ENCODE measurements at places on chromosomes 6 and 20.

DNA sequence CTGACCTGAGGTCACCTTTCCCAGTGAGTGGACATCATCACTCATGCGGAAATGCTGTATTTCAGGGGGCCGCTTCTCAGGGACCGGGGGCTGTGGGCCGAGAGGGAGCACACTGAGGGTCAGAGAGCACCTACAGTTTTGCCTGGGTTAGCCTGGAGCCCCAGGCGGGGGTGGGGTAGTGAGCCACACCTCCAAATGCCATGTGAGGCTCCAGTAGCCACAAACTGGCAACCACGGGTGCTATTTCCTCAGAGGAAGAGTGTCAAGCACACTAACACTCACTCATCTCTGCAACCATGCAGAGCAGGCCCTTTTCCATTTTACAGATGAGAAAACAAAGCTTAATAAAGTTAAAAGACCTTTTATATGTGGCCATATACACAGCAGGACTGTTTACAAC, 4.7 kb downstream of the EHMT2 start:
- DNase-seq: no peak

DNA sequence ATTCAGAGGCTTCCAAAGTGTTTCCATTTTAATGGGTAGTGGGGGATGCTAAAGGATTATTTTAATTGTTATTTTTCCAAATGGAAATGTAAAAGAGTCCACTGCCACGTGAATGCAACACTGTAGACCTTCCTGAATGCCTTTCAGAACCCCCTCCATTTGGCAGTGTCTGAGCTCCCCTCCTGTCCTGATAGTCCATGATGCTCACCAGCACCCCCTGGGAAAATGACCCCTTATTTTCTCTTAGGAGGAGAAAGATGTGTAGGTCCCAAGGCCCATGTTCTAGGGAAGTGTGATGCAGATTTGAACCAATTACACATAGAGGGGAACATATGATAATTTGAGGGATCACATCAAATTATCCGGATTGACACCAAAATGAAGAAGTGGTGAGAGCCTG, 46.8 kb upstream of the SH3BGRL2 start:
- DNase-seq: no peak

- DNase-seq: no peak
Measured at GRCh38 chr20:19310541-19310940, 98.1 kb downstream of the SLC24A3 start.

GRCh38 chr6:117110737-117111136, 154.6 kb upstream of the VGLL2 start:
- DNase-seq: no peak

- DNase-seq: no peak
Measured at GRCh38 chr6:111661541-111662061, 55.9 kb upstream of the TRAF3IP2 start.

GRCh38 chr6:160198606-160199211, 59.9 kb downstream of the SLC22A2 start:
- no peak for DNase-seq

DNA sequence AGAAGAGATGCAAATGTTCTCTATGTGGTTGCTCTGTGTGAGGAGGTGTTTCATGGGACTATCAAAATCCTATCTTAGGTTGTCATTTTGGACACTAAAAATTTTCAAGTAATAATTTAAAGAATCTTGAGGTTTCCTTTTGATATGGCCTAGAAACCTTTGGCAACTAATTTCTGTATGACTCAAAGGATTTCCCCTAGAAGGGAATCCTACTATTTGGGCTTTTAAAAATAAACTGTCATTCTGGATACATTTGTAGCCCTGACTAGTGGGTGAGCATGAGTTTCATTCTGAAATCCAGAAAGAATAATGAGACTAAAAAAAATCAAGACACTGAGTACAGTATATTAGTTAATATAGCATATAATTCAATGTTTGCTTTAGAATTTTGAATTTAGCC, 25.5 kb upstream of the RAB23 start:
- DNase-seq: no peak

DNA sequence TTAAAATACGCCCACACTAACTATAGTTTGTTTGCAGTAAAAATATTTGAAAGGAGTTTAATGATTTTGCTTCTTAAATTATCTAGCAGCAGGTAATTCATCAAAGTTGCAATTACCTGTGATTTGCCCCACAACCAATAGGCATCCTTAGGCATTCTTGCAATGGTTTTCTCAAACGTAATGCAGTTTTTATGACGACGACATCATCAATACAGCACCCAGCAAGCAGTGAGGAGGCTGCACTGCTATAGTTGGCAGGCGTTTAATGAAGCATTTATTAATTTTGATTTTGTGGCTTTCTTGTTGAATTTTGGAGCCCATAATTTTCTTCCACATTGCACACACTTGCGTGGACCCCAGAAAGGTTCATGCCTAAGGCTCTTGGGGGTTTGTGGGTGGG, 28.1 kb upstream of the APCDD1L start:
- DNase-seq: no peak

GRCh38 chr6:91276315-91276714, 689.4 kb upstream of the MAP3K7 start:
- DNase-seq: no peak

DNA sequence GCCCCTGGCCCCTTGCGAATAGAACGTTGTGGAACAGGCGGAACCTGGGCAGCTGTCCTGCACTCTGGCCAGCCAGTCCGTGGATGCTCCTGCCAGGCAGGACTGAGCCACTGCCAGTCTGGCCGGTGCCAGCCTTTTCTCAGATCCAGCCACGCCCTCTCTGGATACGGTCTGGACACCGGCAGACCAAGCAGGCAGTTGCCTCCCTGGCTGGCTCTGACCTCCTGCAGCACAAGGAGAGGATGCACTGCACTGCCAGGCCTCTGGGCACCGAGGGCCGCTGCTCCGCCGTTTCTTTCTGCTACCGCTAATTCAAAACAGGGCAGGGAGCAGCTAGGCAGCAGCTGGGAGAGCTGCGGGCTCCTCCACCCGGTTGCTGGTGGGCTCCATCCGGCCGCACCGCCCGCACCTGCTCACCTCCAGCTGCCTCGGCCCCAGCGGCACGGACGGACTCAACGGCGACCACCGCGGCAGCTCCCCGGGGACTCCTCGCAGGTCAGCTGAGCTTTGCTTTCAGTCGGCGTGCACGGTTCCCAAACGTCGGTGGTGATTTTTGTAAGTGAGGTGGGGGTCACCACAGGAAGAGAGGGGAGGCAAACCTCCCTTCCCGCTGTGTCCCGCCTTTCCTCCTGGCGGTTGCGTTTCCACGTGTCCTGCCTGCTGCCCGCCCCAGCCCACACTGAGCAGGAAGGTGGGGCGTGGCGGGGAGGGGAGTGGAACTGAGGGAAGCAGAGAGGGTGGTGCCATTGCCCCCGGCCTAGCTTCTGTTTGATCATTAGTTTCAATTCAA, 30.3 kb upstream of the AFDN start:
- DNase-seq: no peak

- DNase-seq: no peak
Measured at GRCh38 chr6:13412639-13413465, 74.5 kb downstream of the GFOD1 start.

GRCh38 chr6:137775227-137775626, 91.8 kb upstream of the TNFAIP3 start:
- no peak for DNase-seq

- DNase-seq: no peak
Measured at GRCh38 chr20:25738198-25738597, 41.5 kb upstream of the ZNF337 start.

GRCh38 chr6:15153191-15153590, 92.7 kb upstream of the JARID2 start:
- no peak for DNase-seq

DNA sequence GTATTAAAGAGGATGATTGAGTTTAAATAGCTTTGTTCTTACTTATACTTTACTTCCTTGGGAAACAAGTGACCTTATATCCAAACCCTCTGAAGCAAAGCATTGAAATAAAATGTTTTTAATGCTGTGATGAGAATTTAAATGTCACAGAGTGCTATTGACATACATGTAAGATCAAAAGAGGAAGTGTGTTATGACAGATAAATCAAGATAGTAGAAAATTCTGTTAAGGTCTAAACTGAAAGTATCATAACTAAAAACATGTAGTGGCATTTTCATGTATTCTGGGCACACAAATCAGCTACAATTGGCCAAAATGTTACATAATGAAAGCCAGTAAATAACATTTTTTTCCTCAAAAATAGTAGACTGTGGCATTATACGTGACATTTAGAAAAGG, 318.0 kb downstream of the GRIK2 start:
- DNase-seq: no peak

GRCh38 chr6:28224131-28225055, 682 bp upstream of the ZSCAN9 start:
- no peak for DNase-seq

DNA sequence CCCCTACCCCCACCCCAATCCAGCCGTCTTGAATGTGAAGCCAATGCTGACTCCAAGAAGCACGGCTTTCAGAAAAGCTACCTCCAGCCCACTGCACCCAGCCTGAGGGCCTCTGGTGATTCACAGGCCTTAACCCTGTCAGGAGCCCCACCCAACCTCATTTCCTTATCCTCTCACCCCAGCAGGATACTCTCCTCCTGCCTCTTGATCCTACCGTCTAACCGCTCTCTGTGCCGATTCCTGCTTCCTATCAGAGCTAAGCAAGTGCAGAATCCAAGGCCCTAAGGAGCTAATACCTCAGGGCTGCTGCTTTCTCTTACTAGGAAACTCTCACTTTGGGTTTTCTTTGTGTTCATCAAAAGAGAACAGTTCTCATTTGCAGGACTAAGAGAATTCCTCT, 47.2 kb downstream of the TRERF1 start:
- DNase-seq: peak; percentile 45

DNA sequence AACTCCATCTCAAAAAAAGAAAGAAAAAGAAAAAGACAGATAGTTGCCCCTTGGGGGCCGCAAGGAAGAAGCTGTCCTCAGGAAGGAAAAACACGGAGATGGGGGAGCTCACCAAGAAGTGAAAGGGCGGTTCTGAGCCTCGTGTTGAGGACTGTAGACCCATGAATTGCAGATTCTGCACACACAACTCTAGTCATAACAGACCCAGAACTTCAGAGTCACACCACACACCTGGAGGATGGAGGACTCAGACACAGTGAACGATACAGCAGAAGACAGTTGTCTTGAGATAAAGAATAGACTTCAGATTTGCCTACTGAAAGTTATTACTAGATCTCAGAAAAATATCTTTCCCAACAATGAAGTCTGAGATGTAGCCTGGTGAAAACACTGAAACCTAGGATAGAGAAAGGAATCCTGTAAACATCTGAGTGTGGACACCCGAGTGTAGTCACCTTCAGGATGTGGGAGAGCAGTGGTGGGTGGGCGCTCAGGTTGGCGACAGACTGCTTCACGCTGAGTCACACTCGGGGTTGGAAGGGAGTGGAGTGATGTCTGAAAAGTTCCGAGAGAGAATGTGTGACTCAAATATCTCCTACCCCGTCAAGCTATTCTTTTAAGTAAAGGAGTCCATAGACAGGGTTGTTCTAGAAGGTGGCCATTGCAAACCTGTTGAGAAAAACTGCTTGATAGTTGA, 88.1 kb downstream of the MAP3K4 start:
- DNase-seq: peak; percentile 74

GRCh38 chr20:56932575-56933330, 303.6 kb downstream of the TFAP2C start:
- DNase-seq: no peak

GRCh38 chr6:77626426-77626825, 26.4 kb upstream of the MEI4 start:
- no peak for DNase-seq

DNA sequence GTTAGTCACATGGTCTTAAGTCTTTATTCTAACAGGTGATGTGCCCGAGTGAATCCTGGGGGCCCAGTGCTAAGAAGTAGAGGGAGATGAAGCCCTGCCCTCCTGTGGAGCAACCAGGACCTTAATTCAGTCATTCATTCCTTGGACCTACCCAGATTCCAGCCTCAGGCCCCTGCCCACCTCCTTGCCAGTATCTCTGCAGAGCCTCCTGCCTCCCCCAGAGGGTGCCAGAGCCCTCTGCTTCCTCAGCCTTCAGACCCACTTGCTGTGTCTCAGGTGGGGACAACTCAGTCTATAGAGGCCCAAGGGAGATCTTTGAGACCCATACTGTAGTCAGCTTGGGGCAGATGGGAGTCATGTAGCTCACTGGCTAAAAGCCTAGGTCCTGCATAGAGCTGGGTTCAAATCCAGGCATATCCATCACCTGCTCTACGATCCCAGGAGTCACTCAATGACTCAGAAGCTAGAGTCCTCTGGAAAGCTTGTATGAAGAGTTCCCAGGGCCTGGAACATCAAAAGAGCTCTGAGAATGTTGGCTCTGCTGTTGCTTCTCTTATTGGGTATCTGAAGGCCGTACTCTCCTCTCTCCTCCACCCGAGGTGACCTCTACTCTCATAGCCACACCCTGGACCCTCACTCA, 3.9 kb upstream of the SIGLEC1 start:
- peak; percentile 14 for DNase-seq

DNA sequence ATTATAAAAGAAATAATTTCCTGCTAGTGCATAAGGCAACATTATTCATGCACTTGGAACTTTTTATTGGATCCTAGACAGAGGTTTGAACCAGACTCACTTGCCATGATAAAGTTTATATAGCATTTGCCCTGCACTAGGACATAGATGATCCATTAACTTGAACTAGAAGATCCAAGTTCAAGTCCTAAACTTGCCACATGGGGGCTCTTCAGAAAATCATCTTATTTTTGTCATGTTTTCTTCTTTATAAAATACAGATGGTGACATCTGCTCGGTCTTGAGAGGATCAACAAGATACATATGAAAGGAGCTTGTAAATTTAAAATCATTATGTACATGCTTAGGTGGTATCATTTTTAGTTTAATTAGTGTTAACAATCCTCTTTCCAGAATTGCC, 94.5 kb downstream of the SIM1 start:
- DNase-seq: no peak

GRCh38 chr6:159875194-159875593, 15.6 kb upstream of the MAS1 start:
- DNase-seq: no peak

DNA sequence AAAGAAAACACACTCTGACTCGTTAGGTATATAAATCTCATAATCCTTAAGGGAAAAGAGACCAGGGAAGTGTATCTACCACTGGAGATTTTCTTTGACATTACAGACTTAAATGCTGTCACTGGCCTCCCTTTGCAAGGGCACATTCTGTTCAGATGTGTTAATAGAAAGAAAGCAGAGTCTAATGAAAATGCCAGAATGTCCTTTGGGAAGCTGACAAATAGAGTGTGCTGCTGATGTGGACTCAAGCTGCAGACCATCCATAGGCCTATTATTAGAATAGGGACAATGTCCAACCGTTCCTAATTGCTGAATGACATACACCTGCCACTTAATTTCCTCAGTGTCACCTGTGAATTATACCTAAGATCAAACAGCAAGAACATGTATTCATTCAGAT, 41.2 kb downstream of the SLC35D3 start:
- DNase-seq: no peak

DNA sequence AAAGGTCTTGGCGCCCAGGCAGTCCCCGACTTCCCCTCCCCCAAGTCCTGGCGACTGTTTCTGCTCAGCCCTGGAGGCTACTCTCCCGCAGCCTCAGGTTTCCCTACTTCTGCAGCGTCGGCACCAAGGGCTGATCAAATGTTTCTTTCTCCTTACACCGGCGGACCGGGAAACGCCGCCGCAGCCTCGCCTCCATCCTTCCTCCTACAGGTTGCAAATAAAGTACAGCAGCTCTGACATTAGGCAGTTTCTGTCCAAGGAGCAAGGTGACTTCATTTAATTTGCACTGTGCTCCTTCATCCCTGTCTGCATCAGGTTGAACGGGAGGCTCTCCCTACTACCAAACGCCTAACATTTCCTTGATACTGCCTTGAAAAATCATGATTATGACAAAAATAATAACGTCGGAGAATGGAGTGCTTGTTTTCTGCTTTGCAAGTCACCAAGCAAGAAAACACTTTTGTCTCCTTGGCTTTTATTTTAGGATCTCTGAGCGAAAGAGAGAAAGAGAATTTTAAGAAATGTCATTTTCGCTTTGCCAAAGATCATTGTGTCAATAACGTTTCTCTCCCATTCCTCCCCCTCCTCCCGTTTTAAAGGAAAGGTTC, 1.0 kb downstream of the CLIC5 start:
- DNase-seq: no peak

Measured in activated CD4-positive, alpha-beta T cell treated with anti-CD3 and anti-CD28 coated beads, Interleukin-2, Interleukin-4, amounts not matched to agents 100 ng/mL and 50 ng/mL, durations not matched to agents 16 hours and 8 hours (primary cell).